ENCODE measurements at places on chromosomes 5 and 9.
A peak's percentile ranks its signal among the peaks of the same experiment; 100 is the strongest.

GRCh38 chr9:89455356-89455824 is 42.5 kb downstream of the SEMA4D start:
- DNase-seq, result no peak
- H3K27me3 ChIP-seq, result no peaks in the 10 kb centered on the region
- H3K4me1 ChIP-seq, result no peaks in the 10 kb centered on the region
- H3K27ac ChIP-seq, result no peak overlapping the region

DNA sequence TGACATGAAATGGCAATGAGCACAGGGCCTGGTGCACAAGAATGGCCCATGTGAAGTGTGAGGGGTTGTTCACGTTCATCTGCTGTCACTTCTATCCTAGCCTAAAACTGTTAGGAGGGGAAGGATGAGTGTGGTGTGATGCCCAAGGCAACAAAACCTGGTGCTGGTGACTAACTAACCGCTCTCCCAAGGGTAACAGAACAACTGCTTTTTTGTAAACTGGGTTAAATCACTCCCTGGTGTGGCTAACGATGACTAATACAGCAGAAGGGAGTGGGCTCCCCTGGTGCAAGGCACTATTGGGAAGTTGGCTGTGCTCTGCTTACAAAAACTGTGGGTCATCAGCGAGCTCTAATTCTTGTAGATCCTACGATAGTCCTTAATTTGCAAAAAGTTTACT is 103.2 kb upstream of the VCAN start:
- no peak for DNase-seq
- H3K27me3 ChIP-seq, result no peaks in the 10 kb centered on the region
- H3K27ac ChIP-seq, result no peak overlapping the region
- no peak overlapping the region for H3K4me3 ChIP-seq
- no peaks in the 10 kb centered on the region for H3K36me3 ChIP-seq
- H3K4me1 ChIP-seq, result no peaks in the 10 kb centered on the region

DNA sequence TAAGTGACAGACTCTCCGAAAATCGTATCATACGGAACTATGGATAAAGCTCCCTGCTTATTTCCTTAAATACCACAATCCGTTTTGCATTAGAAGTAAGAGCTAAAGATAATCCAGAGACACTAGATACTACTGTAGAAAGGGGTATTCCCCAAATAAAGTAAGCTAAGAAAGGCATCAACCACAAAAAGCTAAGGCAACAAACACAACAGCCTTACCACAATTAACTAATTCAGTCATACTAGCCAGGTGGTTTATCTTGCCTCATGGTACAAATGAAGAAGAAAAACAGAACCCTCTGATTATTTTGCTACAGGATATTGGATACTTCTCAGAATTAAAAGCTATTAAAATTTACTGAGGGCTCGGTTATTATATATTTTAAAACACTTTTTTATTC is 14.1 kb downstream of the ERP44 start:
- no peak overlapping the region for H3K27ac ChIP-seq
- H3K36me3 ChIP-seq, result no peaks in the 10 kb centered on the region
- no peak overlapping the region for H3K4me3 ChIP-seq
- H3K27me3 ChIP-seq, result no peaks in the 10 kb centered on the region
- DNase-seq, result no peak

DNA sequence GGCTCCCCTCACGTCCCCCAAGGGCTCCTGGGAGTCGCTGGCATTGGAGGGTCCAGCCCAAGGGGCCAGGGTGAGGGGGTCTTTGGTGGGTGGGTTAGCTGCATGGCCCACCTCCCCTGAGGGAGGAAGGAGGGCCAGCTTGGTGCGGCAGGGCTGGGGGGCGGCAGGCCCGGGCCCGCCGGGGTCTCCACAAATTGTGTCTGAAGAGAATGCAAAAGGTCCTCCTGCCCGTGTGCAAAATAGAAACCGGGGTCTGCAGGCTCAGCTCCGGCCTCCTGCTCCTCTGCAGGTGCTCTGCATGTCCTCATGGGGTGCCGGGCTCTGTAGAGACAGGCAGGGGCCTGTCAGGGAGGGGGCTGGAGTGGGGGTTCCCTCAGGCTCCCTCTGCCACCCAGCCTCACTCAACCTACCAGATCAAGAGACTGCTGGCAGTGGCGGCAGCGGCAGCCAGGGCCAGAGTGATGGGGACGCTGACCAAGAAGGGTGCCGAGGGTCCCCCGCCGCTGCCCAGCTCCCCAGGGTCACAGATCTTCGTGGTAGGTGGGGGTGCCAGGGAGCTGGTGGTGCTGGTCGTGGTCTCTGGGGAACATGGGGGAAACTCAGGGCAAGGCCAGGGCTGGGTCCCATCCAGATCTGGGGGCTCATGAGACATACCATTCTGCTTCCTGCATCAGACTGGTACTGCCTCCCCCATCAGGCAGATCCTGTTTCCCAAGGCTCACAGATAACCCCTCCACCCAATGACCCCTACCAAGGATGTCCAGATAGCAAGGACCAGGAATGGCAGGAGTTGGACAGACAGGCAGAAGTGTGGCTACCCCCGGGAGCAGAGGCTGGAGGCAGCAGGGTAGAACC is 29.2 kb upstream of the ENHO start:
- no peak overlapping the region for H3K27ac ChIP-seq
- H3K36me3 ChIP-seq, result no peaks in the 10 kb centered on the region
- peaks cover 12% of the 10 kb centered on the region for H3K4me1 ChIP-seq
- DNase-seq, result no peak
- no peak overlapping the region for H3K4me3 ChIP-seq

- no peak overlapping the region for H3K4me3 ChIP-seq
- no peak for DNase-seq
- no peaks in the 10 kb centered on the region for H3K4me1 ChIP-seq
- H3K27me3 ChIP-seq, result no peaks in the 10 kb centered on the region
- no peaks in the 10 kb centered on the region for H3K36me3 ChIP-seq
Measured at GRCh38 chr5:142913728-142914338, 143.7 kb downstream of the ARHGAP26 start.

- no peaks in the 10 kb centered on the region for H3K36me3 ChIP-seq
- H3K27me3 ChIP-seq, result no peaks in the 10 kb centered on the region
- no peak overlapping the region for H3K27ac ChIP-seq
- H3K4me1 ChIP-seq, result no peaks in the 10 kb centered on the region
- no peak for DNase-seq
Measured at GRCh38 chr5:122259995-122260394, 52.0 kb upstream of the SNCAIP start.

DNA sequence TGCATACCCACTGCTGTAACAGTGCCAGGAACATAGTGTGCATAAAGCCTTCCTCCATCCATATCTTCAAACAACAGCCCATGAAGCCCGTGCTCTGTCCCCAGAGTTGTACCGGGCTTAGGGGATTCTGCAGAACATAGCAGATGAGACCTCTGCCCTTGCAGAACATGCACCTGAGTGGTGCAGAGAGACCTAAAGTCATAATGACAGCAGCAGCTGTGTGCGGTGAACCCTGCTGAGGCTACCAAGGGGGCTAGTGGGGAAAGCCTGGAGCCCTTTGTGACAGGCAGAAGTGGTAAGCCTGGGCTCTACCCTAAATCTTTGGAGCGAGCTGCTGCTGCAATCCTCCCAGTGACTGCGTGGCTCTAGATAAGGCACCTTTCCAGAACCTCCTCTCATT is 32.2 kb upstream of the BRD3 start:
- H3K4me3 ChIP-seq, result no peak overlapping the region
- DNase-seq, result no peak
- H3K4me1 ChIP-seq, result no peaks in the 10 kb centered on the region
- no peaks in the 10 kb centered on the region for H3K36me3 ChIP-seq
- H3K27ac ChIP-seq, result no peak overlapping the region

DNA sequence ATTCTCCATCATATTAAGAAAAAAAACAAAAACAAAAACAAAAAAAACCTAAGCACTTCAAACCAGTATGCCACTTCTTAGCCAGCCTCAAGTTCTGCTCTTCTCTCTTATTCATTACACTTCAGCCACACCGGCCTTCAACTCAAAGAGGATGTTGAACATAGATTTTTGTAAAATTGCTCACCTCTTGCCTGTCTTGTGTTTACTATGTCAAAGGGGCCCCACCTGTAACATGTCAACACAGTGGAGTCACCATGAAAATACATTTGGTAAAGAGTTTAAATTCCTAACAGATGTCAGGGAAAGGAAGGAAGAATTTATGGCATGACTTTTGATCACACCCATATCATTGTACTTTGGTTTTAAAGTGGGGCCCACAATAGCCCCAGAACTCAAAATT is 121.1 kb upstream of the GHR start:
- no peak overlapping the region for H3K4me3 ChIP-seq
- no peak overlapping the region for H3K27ac ChIP-seq
- no peak for DNase-seq
- H3K4me1 ChIP-seq, result no peaks in the 10 kb centered on the region

- H3K4me1 ChIP-seq, result no peaks in the 10 kb centered on the region
- H3K27me3 ChIP-seq, result no peaks in the 10 kb centered on the region
- no peak for DNase-seq
- no peak overlapping the region for H3K27ac ChIP-seq
Measured at GRCh38 chr5:43702815-43703214, 99.8 kb downstream of the NNT start.

DNA sequence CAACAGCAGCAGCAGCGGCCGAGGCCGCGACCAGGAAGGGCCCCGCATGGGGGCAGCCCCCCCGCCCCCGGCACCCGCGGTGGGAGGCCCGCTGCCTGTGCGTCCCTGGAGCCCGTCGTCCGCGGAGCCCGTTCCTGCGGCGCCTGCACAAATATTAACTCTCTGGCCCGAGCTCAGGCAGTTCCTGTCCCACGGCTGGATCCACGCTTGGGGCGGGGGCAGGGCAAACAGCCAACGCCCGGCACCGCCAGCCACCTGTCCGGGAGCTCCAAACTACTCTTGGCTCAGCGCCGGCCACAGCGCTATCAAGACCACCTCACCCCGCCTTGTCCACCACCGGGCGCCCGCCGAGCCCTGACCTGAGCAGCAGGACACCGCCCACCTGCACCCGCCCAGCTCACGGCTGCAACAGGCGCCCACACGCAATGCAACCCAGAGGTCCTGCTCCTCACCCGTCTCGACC is at the start of gene LRRC26:
TSS of gene LRRC26 (minus strand) at position 156 of the 463 bp plus-strand sequence. CDS start at position 48, 108 bp downstream.
- peak within 1 kb of the TSS; percentile 48 for H3K4me3 ChIP-seq
- H3K36me3 ChIP-seq, result no peaks in the 10 kb centered on the region
- H3K27ac ChIP-seq, result no peak within 1 kb of the TSS
- H3K27me3 ChIP-seq, result peaks cover 34% of the 10 kb centered on the region

- no peak overlapping the region for H3K4me3 ChIP-seq
- no peaks in the 10 kb centered on the region for H3K36me3 ChIP-seq
- H3K4me1 ChIP-seq, result no peaks in the 10 kb centered on the region
- H3K27ac ChIP-seq, result no peak overlapping the region
- H3K27me3 ChIP-seq, result no peaks in the 10 kb centered on the region
- no peak for DNase-seq
Measured at GRCh38 chr5:174599992-174600391, 124.4 kb upstream of the MSX2 start.

GRCh38 chr5:168282120-168282519 is 9.3 kb upstream of the WWC1 start:
- no peaks in the 10 kb centered on the region for H3K4me1 ChIP-seq
- no peaks in the 10 kb centered on the region for H3K36me3 ChIP-seq
- no peak for DNase-seq
- no peak overlapping the region for H3K4me3 ChIP-seq
- H3K27me3 ChIP-seq, result no peaks in the 10 kb centered on the region

GRCh38 chr9:137550231-137550621 is at the start of gene PNPLA7:
TSS of gene PNPLA7 (minus strand) at chr9:137550402. CDS start at chr9:137550197, 205 bp downstream.
- H3K36me3 ChIP-seq, result no peaks in the 10 kb centered on the region
- peak within 1 kb of the TSS; percentile 58 for H3K4me3 ChIP-seq
- peak within 1 kb of the TSS; percentile 93 for H3K27ac ChIP-seq

DNA sequence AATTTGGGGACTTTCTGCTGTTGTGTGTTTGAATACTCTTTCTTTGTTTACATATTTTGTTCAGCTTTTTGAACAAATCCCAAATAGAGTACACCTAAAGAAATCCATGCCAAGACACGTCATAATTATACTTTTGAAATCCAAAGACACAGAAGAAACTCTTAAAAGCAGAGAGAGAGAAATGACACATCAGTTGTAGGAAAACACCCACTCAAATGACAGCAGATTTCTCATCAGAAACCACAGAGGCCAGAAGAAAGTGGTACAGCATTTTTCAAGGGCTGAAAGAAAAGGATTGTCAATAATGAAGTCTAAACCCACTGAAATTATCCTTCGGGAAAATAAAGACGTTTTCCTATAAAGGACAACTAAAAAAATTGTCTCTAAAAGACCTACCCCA is 378.6 kb downstream of the GADD45G start:
- H3K27me3 ChIP-seq, result no peaks in the 10 kb centered on the region
- no peaks in the 10 kb centered on the region for H3K36me3 ChIP-seq
- no peak for DNase-seq
- H3K27ac ChIP-seq, result no peak overlapping the region
- no peaks in the 10 kb centered on the region for H3K4me1 ChIP-seq
- no peak overlapping the region for H3K4me3 ChIP-seq

- H3K4me3 ChIP-seq, result no peak overlapping the region
- no peak overlapping the region for H3K27ac ChIP-seq
Measured at GRCh38 chr5:78811866-78812265, 163.3 kb upstream of the LHFPL2 start.

GRCh38 chr5:128084228-128085167 is 932 bp downstream of the SLC12A2 start:
- DNase-seq, result peak; percentile 87
- peak overlapping the region; percentile 88 for H3K27ac ChIP-seq
- H3K36me3 ChIP-seq, result no peaks in the 10 kb centered on the region
- H3K27me3 ChIP-seq, result no peaks in the 10 kb centered on the region

DNA sequence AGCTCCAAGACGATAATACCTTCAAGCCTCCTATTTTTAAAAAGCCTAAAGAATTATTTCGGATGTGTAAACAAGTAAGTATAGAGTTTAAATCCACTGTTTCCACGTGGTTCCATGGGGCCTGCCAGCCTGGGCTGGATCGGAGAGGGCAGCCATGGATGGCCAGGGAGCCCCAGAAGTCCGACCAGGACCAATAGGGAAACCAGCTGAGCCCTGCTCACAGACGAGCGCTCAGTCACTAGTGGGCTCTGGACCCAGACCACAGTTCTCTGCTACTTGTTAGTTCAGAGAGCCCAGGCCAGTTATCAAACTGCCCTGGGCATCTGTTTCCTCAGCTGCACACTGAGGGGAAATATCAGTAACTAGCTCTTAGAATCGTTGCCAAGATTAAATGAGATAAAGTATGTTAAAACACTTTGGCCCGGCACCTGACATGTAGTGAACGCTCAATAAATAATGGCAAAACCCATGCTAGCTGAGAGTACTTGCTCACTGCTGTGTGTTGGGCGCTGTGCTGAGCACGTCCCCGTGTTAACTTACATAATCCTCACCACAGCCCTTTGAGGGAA is 124.8 kb downstream of the RGS3 start:
- no peaks in the 10 kb centered on the region for H3K36me3 ChIP-seq
- no peak for DNase-seq
- H3K4me3 ChIP-seq, result no peak overlapping the region
- H3K4me1 ChIP-seq, result peaks cover 33% of the 10 kb centered on the region

DNA sequence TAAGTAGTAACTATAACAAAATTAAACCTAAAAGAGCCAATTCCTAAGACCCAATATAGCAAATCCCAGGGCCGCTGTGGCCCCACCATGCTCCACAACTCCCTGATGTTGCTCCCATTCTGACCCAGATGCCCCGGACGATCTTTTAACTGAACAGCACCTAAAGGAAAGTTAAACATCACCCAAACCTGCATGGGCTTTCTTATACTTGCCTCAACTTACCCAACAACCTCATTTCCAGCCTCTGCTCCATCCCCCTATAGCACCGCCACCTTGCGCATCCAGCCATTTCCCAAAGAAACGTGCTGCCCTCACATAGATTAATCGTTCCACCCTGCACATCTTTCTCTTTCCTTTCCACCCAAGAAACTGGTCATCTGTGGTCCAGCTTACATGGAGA is 54.6 kb downstream of the ZNF354C start:
- no peaks in the 10 kb centered on the region for H3K4me1 ChIP-seq
- no peak overlapping the region for H3K4me3 ChIP-seq
- peak; percentile 76 for DNase-seq
- no peaks in the 10 kb centered on the region for H3K27me3 ChIP-seq

- DNase-seq, result no peak
- H3K36me3 ChIP-seq, result no peaks in the 10 kb centered on the region
- H3K27me3 ChIP-seq, result no peaks in the 10 kb centered on the region
Measured at GRCh38 chr5:109744261-109744660, 54.5 kb downstream of the MAN2A1 start.

All from vagina (tissue), 2 donors.